ENCODE measurements at places on chromosomes 2 and 18.

- no peak for DNase-seq
These were observed 19.0 kb downstream of the TTLL4 start for GRCh38 chr2:218729640-218730039.

DNA sequence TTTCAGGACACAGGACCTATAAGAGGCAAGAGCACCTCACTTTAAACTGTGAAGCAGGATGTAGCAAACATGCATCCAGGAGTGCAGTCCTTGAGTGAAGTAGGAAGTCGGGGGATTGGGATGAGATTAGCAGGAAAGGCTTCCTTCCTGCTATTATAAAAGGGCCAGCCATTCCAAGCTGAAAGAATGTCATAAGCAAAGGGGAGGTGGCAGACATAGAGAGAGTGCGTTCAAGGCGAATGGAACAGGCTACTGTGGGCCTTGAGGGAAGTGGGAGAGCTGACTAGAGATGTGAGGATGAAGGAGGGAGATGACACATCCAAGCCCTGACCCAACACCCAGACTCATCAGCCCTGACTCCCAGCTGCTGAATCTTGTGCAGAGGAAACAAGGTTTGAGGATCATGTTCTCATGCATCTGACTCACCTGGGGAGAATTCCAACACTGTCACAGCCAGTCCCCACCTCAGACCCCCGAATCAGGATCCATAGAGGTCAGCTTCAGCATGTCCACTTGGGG is 63.9 kb downstream of the GYPC start:
- no peak for DNase-seq

DNA sequence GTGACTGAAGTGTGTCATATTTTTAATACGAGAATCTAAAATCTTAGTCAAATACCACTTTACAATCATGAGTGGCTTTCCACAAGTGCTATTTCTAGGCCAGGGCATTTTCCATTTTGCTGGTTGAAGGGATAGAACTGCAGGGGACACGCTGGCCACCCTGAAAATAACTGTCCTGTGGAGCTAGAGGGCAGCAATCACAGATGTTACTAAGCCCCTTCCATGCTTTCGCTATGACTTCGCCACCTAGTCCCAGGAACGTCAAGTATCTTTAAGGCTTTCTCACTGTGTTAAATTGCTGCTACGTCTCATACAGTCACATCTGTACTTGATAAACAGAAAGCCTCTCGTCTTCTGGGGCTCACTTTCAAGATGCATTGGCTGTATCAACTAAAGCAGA is 171.8 kb downstream of the CDH2 start:
- DNase-seq: no peak

DNA sequence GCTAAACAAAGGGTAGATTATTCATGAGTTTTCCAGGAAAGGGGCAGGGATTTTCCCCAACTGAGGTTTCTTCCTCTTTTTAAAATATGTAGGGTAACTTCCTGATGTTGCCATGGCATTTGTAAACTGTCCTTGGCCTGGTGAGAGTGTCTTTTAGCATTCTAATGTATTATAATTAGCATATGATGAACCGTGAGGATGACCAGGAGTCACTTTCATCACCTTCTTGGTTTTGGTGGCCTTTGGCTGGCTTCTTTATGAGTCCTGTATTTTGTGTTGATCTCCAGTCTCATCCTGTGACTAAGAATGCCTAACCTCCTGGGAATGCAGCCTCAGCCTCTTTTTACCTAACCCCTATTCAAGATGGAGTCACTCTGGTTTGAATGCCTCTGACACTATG is 391.0 kb upstream of the LINC00305 start:
- DNase-seq: no peak

GRCh38 chr2:168700615-168701245 is 101.7 kb upstream of the NOSTRIN start:
- DNase-seq: no peak

DNA sequence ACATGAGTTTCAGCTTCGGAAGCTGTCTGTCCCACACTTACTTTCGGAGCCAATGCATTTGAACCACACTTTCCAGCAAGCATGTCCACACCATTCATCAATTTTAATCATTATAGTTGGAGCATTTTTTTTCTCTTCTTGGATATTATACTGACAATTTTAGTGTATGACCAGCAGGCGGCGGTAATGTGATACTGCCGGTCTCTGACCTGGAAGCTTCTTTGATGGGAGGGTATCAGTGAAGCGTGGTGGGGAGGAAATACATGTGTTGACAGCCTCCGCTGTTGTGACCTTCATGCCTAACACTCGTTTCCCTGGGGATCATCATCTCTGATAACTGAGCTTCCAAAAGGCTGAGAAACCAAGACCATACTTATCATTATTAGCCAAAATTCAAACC is 231.7 kb downstream of the GBX2 start:
- DNase-seq: no peak

- DNase-seq: no peak
These were observed 166.2 kb downstream of the SH3RF3 start for GRCh38 chr2:109295070-109295780.

GRCh38 chr2:201298462-201299052 is 38.2 kb downstream of the CASP8 start:
- DNase-seq: no peak

DNA sequence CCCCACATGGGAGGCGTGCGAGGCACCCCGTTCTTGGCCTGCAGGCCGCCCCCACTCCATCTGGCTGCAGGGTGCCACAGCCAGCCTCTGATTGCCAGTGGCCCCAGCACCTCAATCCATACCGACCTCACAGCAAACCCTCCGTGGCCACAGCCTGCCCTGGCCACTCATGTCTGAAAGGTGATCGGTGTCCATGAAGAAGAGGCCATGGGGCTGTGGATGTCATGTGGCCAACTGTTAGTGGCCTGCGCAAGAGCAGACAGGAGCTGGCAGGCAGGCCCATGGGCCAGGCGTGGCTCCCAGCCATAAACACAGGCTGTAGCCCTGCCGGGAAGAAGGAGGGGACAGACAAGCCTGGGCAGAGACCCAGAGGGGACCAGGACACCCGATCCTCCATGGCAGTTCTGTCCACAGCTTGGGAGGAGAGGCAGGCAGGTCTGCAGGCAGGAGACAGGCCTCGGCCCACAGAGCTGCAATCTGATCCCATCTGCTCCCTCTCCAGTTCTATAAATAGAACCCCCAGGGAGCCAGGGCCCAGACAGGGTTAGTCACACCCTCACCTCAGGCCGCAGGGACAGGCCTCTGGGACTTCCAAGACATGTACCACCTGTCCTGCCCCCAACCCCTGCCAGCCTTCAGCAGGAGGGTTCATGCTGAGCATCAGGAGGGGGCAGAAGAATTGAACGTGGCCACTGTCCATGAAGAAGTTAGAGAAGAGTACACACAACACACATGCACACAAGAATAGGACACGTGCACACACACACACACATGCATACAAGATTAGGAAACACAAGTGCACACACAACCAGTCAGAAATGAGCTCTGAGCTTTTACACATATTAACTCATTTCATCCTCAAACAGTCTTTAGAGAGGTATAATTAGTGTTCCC is 16.9 kb downstream of the STEAP3 start:
- DNase-seq: no peak

DNA sequence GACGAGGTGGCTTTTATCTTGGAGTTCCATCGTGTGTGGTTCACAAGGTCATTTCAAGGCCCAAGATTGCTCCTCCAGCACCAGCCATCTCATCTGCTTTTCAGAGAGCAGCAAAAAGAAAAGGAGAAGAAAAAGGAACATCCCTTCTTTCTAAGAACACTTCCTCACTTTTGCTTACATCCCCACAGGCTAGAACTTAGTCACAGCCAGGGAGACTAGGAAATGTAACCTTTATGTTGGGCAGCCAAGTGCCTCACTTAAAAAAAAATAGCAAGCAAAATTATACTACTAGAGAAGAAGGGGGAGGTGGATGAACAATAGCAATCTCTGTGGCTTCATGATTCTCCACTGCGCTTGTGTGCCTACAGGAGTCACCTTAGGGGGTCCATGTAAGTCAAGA is 141.8 kb downstream of the SMAD2 start:
- DNase-seq: no peak

DNA sequence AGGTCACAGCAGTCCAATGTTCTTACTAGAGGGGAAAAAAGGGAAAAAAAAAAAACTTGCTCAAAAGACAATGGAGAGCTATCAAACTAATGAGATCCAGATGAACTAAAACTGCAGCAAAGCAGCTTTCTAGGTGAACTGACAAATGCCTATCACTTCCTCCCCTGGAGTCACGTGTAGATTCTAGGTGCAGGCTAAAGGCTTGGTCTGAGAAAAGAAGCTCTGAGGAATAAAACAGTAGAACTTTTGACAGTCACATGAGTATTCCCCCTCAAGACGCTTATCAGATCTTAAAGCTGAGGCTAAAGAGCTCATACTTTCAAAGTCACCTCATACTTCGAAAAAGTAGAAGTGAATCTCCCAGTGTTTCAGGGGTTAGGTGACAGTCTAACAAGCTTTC is 42.3 kb downstream of the SMAD2 start:
- no peak for DNase-seq

- no peak for DNase-seq
These were observed 7.8 kb upstream of the ARMC9 start for GRCh38 chr2:231190531-231191197.

GRCh38 chr2:225938991-225939390 is 539.5 kb downstream of the NYAP2 start:
- no peak for DNase-seq

GRCh38 chr2:37629529-37629928 is 41.9 kb downstream of the CDC42EP3 start:
- DNase-seq: no peak

DNA sequence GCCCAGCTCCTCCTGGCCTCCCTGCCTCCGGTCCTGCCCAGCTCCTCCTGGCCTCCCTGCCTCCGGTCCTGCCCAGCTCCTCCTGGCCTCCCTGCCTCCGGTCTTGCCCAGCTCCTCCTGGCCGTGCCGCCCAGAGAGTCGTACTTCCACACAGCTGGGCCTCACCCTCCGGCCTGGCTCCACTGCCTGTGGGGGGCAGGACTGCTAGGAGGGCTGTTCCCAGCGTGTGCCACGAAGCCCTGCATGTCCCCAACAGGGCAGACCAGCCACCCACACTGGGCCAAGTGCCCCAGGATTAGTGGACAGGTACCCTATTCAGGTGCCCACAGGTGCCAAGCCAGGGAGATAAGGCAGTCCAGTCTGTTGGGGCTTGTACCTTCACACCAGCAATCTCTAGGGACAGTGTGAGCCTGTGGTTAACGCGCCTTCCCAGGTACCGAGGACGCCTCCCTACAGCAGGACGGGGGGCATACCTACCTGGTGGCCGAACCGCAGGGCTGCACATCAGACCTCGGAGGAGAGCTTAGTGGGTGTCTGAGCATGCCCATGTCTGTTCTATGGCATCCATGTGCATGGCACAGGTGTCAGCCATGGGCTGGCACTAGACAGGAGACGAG is 5.3 kb downstream of the GPC1 start:
- DNase-seq: no peak

DNA sequence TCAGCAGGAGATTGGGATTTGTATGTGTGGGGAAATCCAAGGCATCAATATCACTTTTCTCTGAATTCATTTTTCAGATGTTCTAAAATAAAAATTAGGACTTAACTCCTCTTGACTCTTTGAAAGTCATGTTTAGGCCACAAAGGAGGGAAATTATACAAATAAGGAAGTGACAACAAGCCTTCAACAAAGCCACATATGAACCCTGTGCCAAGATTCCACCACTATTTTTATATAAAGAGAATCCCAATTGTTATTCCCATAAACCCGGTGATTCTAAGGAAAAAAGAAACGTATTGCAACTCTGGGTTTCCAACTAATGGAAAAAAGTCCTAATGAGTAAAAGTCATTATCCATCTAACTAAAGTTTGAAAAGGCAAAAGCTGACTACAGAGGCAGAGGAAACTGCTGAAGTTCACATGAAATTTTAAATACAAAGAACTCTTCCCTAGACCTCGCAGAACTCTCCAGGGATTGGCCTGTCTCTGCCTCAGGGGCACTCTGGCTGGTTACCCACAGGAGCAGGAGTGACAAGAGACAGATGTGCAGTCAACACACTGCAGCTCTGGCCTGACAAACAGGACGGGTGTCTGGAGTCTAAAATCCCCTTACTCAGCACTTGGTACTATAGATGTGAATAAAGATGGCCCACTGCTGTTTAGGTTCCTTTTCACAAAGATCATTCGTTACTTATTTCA is 11.5 kb downstream of the NPC1 start:
- DNase-seq: no peak

GRCh38 chr2:25570161-25570845 is 103.1 kb downstream of the DTNB start:
- no peak for DNase-seq

GRCh38 chr18:25310045-25310444 is 41.9 kb downstream of the ZNF521 start:
- DNase-seq: peak; percentile 27

DNA sequence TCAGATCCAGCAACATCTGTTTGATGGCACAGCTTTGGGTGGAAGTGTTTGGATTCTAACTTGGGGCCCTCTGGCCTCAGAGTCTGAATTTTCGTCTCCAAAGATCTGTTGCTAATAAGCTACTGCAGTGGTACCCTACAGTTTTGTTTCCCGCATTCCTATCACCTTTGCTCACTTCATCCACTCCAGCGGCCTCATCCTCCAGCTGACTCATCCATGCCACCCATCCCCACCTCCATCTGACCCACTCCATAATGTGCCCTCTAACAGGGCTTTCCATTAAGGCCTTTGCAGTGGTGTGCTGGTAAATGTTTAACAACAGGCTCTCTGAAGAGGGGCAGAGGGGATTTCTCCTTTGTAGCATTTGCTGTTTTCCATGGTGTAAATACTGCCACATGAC is 225.5 kb downstream of the TGIF1 start:
- no peak for DNase-seq

DNA sequence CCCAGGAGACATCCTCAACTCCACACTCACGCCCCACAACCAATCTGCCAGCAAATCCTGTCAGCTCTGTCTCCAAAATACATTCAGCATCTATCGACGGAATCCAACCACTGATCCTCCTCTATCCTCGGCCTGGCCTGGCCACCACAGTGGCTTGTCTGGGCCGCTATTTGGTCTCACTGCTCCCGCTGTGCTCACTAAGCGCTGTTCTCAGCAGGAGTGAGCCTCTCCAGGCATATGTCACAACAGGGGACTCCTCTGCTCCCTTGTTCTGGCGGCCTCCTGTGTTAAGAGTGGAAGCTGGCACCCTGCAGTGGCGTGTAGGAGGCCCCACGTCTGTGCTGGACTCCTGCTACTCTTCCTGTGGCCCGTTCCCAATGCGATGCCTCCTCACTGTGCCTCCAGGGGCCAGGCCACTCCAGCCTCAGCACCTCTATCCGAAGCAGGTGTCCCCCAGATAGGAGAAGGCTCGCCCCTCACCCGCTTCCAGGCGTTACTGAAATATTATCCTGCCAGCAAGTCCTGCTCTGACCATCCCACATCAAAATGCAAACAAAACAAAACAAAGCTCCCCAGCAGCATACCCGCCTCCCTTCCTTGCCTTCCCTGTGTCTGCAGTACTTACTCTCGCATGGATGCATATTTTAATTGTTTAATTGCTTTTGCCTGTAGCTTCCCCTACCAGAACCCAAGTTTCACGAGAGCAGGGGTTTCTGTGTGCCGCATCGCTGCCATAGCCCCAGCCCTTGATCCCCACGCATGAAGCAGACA is 39.9 kb downstream of the CENPO start:
- no peak for DNase-seq

DNA sequence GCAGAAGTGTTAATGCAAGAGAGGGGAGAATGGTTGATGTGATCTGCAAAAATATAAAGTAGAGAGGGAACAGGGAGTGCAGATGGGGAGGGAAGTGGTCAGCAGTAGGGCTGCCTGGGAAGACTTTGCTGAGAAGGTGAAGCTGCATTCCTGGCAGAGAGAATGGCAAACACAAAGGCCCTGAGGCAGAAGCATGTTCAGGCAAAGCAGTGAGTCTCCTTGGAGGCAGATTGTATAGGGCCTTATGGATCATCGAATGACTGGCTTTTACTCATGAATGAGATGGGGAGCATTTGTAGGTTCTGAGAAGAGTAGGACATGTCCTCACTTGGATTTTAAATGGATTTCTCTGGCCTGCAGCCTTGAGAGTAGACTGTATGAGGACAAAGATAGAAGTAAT is 9.5 kb downstream of the ITGA6 start:
- DNase-seq: no peak

Measured in epithelial cell of proximal tubule (primary cell).